Activated CD4-positive, alpha-beta T cell treated with anti-CD3 and anti-CD28 coated beads, Interleukin-10, Interleukin-2, amounts not matched to agents 100 ng/mL and 50 ng/mL, durations not matched to agents 16 hours and 8 hours (primary cell): ENCODE measurements at places on chromosomes 1 and 21.

- no peak for DNase-seq
Measured at GRCh38 chr1:241390526-241390925, 33.5 kb upstream of the RGS7 start.

- DNase-seq, result peak; percentile 54
Measured at GRCh38 chr1:223531742-223532341, 133.7 kb downstream of the CAPN8 start.

DNA sequence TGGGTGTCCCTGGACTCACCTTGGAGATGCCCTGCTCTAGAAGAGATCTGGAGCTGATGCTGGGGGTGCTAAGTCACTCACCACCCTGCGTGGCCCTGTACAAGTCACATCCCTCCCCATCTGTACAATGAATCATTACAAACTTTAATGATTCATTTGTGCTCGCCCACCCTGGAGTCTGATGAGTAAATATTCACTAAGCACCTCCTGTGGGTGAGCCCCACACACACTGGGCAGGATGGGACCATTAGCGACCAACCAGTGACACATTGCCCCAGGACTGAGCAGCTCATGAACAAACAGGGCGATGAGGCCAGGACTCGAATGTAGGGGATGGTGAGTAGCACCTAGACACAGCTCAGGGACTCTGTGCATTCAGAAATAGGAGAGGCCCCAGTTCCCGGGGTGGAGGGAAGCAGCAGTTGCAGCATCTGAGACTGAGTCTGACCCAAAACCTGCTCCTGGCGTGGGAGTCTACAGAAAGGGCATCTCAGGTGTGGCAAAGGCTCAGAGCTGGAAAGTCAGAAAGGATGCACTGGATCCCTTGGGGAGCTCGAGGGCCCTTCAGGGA is 18.1 kb upstream of the PDZK1IP1 start:
- peak; percentile 15 for DNase-seq

DNA sequence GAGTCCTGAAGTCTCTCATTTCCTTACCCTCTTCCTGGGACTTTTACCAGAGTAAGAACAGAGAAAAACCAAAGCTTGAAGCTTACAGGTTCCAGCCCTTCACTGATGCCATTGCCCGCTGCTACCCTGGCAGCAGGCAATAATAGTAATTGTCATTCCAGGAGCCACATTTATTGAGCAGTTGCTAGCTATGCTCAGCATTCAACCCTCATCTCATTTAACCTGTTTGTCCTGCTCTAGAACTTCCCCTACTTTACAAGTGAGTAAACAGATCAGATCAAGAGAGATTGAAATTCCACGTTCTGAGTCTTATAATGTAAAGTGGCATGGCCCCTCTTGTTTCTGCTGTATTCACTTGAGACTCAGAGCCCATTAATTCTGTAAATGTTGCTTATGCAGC is 80.4 kb downstream of the ATP1A1 start:
- no peak for DNase-seq

DNA sequence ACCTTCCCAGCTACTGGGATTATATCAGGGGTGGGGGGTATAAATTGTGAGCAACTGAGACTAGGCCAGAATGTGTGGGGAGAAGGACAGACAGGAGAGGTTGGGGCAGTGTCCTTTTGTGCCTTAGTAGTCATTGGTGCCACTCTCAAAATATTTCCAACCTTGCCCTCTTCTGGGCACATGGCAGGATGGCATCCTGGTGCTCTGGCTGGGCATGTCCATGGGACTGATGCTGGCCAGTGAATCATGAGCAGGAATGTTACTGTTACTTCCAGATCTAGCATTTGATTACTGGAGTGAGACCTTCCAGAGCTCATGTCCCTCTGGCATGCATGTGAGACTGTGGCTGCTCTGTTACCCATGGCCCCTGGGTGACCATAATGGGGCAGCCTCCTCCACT is 151.2 kb downstream of the MATN1 start:
- no peak for DNase-seq

DNA sequence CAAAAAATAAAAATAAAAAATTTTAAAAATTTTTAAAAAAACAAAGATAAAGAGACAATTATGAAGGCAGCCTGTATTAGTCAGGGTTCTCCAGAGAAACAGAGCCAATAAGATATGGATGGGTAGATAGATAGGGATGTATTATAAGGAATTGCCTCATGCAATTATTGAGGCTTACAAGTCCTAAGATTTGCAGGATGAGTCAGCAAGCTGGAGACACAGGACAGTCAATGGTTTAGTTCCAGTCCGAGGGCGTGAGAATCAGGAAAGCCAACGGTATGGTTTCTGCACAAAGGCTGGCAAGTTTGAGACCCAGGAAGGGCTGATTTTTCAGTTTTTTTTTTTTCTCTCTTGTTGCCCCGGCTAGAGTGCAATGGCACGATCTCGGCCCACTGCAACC is 24.1 kb upstream of the EIF4G3 start:
- no peak for DNase-seq

- peak; percentile 78 for DNase-seq
Measured at GRCh38 chr1:159122005-159122621, 45.5 kb upstream of the AIM2 start.

- no peak for DNase-seq
Measured at GRCh38 chr1:174702011-174702410, 254.2 kb downstream of the GPR52 start.

DNA sequence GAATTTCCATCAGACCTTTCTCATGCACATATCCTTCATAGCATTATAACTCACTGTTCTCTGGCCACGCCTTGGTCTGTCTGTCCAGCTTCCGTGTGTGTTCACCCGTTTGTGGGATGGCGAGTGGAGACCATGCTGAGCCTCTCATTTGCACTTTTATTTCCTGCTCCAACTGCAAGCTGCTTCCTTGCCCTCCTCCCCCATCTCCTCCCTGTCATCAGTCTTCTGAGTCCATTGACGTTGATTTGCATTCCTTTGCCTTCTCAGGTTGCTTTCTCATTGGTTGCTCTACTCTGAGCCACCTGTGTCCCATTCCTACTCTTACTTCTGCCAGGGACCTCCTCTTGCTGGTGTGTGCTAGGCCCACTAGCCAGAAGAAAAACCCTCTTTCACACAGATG is 146.4 kb downstream of the NOS1AP start:
- DNase-seq, result no peak

DNA sequence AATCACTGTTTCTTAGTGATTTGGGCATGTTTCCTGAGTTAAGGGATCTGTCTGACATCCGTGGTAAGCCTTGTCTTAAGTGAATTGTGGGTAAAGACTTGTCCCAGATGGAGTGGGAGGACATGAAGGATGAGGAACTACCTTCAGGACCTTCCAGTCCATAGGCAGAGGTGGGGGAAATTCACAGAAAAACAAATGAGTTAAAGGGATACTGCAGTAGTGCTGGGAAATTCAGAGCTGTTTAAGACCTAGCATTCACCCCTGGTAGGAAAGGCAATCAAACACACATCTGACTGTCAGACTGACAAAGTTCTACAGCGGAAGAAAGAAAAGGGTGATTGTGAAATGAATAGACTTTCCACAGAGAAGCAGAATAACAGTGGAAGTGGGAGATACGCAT is 3.0 kb downstream of the GNAT2 start:
- no peak for DNase-seq

DNA sequence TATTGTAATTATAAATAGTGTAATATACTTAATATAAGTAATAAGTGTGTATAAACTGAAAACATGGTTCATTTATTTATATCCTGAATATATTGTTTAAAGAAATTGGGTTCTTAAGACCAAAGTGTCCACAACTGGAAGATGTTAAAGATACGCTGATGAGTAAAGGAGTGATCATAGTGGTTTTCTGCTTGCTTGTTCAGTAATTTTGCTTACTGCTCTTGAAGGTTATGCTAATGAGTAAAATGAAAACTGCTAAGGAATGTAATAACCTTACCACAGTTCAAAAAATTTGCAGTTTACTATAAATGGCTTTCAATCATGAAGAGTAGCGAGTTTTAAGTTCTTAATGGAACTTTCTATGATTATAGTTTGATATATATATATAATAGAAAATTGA is 22.0 kb downstream of the DONSON start:
- peak; percentile 43 for DNase-seq
